ENCODE measurements at places on chromosomes 3 and 15. TPM values are rescaled to one million over a fixed set of nuclear protein-coding genes. Genes with fewer than 3 reads are reported as not detected.

Gene CADPS
- total RNA-seq: 0.59 TPM

Gene CLDN11
- total RNA-seq: 32.3 TPM

Gene KIAA1143
- total RNA-seq: 32.0 TPM

Gene CYP8B1
- not detected for total RNA-seq

Gene NMB
- total RNA-seq: 36.2 TPM

Gene HOMER2
- total RNA-seq: 20.4 TPM

- peak; percentile 9 for DNase-seq
Observed at GRCh38 chr3:16906682-16907081, 21.9 kb downstream of the PLCL2 start.

DNA sequence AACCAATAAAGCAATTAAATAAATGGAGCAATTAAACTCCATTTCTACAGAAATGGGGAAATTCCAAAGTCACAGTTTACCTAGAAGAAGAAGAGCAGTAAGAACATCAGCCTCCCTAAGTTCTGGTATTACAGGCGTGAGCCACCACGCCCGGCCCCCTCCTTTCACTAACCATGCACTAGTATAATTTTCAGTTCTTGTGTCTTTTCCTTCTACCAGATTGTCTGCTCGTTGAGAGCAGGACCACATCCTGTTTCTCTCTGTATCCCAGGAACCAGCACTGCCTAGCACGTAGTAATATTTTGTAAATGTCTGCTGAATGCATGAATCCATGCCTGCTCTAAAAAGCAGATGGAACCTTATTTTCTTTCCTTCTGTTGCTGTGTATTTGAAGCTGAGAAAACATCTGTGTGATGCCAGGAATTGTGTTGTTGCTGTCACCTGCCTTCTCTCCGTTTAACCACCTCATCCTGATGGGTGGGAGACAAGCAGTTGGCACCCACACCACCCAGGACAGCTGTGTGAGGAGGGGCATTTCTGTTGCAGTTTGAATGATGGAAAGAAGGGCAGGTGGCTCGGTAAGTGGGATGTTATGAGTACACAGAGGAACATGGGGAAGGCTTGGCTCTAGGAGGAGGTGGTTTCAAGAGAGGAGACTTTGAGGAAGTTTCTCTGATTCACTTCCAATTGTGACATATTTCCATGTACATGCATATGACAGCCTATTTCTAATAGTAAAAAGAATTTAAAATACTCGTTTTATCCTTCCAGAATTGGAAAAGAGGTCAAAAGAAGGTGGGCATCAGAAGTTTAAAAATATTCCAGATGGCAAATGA, 30.1 kb downstream of the PXYLP1 start:
- DNase-seq: no peak

DNA sequence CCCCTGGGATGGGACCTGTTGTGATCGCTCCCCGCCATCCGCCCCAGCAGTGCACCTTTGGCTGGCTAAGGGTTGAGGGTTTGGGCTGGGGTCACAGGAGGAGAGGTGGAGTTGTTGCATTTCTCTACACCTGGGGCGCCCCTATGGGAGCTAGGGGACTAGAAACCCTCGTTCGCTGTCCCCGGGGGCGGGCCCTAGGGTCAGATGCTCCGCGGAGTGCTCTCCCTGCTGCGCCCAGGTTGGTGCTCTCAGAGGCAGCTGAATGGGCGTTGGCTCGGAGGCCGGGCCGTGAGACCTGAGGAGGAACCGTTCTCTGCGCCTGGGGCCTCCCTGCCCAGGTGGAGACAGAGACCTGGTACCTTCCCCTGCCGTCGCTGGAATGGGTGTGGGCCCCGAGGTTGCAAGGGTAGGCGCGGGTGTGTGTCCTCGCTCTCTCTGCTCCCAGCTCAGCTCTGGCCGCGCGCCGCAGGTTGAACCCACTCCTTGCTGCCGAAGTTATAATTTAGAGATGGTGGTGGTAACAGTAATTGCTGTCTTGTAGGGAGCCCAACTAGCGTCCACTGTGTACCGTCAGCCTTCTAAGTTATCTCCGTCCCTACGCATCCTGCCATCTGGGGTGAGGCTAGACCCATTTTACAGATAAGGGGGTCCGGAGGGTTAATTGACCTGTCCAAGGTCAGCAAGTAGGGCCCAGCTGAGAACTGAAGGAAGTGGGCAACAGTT, 965 bp downstream of the FLNB start:
- no peak for DNase-seq

GRCh38 chr3:106452096-106452495, 583.3 kb upstream of the CBLB start:
- DNase-seq: no peak

DNA sequence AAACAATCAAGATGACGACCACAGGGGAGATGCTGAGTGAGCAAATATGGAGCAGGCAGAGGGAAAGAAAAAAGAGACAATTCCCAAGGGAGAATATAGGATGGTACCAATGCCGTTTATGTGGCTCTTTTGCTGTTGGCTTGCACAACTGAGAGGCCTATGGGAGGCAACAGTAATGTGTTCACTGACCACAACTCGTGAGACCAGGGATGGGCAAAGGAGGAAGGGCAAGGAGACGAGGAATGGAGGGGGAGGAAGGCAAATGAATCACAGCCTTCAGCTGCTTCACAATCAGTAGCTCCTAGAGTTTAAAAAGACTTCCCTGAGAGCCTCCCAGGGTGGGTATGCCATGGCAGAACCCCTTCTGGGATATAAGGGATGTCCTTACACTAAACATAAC, 131.5 kb downstream of the SLC9A9 start:
- no peak for DNase-seq

- no peak for DNase-seq
Observed at GRCh38 chr3:74363346-74363745, 251.1 kb downstream of the CNTN3 start.

- no peak for DNase-seq
Observed at GRCh38 chr3:191972714-191973398, 511.9 kb downstream of the PYDC2 start.

DNA sequence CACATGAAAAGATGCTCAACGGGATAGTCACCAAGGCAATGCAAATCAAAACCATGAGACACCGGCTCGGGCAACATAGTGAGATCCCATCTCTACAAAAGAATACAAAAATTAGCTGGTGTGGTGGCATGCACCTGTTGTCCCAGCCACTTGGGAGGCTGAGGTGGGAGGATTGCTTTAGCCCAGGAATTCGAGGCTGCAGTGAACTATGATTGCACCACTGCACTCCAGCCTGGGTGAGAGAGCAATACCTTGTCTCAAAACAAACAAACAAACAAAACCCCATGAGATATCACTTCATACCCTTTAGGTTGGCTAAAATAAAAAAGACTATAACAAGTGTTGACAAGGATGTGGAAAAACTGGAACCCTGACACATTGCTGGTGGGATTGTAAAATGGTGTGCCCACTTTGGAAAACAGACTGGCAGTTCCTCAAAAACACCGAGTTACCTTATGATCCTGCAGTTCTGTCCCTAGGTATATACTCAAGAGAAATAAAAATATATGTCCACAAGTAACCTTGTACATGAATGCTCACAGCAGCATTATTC, 3.8 kb upstream of the PPARG start:
- no peak for DNase-seq

DNA sequence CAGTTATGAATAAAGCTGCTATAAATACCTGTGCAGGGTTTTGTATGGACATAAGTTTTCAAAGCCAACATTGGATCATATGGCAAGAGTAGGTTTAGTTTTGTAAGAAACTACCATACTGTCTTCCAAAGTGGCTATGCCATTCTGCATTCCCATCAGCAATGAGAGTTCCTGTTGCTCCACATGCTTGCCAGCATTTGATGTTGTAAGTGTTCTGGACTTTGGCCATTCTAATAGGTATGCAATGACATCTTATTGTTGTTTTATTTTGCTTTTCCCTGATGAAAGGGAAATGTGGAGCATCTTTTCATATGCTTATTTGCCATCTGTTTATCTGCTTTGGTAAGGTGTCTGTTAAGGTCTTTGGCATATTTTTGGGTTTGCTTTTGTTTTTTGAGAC, 22.2 kb upstream of the BLM start:
- no peak for DNase-seq

- DNase-seq: no peak
Observed at GRCh38 chr15:81924729-81925128, 121.1 kb downstream of the MEX3B start.

DNA sequence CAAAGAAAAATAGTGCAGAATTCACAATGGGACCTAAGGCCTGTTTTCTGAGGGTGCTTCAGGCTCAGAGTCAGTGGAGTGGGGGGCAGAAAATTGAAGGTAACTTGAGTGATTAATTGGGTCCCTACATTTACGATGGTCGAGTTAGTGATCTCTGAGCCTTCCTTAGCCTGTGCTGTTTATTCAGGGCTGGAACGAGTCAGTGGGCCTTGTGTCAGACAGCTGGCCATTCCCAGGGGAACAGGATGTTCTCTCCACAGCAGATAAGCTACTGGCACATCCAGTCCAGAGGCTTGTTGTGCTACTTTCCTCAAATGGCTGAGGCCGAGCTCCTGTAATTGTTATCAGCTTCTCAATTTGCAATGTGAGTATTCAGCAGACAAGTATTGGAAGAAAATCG, 29.2 kb upstream of the CNTN3 start:
- no peak for DNase-seq

All from RPMI7951 (cell line).